ENCODE measurements at places on chromosomes 3 and 15.
A peak's percentile ranks its signal among the peaks of the same experiment; 100 is the strongest.

DNA sequence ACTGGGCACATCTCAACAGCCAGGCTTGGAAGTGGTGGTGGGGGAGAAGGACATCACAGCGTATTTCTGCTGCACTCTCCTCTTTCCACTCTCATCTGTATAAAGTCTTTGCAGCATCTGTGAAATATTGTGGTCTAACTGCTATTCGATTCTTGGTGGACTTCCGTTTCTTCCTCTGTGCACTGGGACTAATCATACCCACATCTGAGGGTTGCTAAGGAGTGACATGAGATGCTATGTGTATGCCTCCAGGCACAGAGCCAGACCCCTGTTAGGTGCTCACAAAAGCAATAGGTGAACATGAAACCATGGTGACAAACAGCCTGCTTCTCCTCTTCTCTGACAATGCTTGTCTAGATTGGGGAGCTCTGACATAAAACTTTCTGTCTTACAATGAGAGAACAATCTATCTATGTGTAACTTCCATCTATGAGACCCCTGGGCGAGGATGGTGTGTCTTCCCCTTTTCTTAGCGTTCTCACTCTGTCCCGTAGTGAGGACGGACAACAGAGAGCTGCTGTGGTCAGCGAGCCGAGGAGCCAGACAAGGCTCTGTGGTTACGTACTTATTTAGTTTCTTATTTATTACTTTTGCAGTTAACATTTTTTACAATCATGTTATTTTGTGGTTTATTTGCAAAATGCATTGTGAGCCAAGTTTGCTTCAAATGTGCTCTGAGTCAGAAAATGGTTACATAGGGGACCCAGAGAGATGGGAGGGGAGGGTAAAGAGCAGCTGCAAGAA lies 196.7 kb upstream of the TPRG1 start:
- DNase-seq = no peak

DNA sequence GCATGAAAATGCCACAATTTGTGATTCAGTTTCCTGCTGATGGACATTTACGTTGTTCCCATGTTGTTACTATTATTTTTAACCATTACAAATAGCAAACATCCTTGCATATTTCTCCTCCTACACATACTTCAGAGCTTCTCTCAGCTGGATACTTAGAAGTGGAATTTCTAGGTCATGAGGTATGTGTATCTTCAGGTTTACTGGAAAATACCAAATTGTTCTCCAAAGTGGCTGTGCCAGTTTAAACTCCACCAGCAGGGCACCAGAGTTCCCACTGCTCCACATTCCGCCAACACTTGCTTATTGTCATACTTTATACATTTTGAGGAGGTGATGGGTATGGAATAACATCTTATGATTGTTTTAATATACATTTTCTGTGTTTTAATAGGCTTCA lies 45.7 kb downstream of the PRR23E start:
- no peak for DNase-seq

DNA sequence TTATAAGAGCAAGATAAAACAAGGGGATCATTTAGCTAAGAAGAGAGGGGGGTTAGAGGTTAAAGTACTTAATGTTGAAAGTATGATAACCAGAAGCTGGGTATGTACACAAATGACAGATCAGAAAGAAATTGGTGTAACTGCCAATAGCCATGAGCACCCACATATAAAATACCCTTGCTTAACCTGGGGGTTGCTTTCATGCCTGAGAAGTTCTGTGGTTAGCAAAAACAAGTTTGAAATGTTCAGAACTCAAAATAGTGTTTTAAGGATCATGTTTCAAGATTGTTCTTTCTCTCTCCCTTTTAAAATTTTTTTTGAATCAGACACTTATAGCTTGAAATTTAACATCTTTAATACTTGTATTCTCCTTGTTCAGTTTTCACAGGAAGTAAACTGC lies 321.4 kb upstream of the GBE1 start:
- no peak for DNase-seq

GRCh38 chr3:128949158-128949557 lies 44.7 kb downstream of the CFAP92 start:
- DNase-seq = no peak

GRCh38 chr3:94453864-94454263 lies 391.0 kb downstream of the NSUN3 start:
- DNase-seq = no peak

DNA sequence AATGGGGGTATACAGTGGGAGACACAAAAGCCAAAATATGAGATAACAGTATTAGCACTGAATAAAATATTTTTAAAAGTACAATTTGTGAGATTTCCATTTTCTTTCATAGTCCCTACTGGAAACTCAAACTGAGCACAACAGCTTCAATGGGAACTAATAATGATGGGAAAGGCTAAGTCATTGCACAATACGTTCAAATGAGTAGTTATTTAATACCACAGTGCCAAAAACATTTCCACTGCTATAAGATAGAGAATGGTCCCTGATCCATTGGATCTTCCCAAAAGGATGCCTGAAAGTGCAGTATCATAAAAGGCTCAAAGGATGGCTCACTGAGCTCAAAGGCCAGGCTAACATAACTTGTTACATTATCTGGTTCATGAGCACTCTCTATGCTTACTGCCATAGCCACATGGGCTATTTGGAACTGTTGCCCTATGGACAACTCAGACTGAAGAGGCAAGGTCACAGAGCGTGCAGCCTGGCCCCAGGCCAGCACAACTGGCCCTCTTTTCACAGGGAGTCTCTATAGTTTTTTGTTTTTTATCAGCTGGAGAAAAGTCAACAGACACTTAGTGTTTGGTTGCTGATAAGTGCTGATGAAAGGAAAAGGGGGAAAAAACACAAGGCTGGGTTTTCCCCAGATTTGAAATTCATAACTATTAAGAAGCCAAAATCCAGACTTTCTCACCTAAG lies 54.1 kb upstream of the PPIB start:
- DNase-seq = no peak

DNA sequence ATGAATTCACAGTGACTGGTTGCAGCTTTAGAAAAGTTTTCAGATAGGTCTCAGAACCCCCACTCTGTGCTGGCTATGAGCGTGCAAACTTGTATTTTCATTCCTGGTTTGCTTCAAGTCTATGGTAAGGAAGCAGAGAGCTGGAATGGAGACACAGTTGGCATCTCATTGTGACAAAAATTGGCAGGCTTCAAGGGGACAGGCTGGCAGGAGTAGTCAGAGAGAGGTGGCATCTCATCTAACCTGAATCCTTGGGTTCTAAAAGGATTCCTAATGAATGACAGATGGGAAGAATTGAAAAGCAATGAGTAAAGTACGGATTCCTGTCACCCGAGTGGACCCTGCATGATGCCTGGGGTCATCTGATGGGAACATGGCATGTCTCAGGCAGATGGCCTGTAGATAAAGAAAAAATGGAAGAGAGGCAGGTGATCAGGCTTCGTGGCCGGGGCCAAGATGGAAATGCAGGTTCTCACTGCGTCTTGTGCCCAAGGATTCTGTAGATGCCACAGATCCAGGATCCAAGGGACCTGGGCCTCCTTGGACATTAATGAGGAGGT lies 89.4 kb upstream of the ABHD17C start:
- DNase-seq = no peak

- no peak for DNase-seq
Measured at GRCh38 chr15:31752065-31752762, 278.1 kb upstream of the CHRNA7 start.

DNA sequence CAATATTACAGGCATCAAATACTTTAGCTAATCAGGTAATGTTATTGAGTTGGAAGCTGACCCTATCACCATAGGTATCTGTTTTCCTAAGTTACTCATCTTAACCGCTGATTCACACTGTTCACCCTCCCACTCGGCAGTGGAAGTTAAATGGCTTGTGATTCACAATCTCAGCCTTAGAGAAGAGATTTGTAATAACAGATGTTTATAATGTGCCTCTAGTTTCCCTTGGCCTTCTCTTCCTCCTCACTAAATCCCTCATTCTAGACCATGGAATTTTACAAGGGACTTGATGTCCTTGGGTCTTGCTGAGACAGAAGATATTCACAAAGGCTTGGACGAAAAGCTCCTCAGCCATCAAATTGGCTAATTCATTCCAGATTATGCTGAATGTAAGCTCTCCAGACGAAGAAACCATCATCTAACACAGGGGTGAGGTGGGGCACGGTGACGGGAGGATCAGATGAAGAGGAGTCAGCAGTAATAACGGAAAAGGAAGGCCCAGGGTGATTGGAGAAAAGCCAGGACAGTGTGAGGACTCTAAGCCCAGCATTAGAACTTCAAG lies 931.7 kb downstream of the MCTP2 start:
- DNase-seq = no peak

DNA sequence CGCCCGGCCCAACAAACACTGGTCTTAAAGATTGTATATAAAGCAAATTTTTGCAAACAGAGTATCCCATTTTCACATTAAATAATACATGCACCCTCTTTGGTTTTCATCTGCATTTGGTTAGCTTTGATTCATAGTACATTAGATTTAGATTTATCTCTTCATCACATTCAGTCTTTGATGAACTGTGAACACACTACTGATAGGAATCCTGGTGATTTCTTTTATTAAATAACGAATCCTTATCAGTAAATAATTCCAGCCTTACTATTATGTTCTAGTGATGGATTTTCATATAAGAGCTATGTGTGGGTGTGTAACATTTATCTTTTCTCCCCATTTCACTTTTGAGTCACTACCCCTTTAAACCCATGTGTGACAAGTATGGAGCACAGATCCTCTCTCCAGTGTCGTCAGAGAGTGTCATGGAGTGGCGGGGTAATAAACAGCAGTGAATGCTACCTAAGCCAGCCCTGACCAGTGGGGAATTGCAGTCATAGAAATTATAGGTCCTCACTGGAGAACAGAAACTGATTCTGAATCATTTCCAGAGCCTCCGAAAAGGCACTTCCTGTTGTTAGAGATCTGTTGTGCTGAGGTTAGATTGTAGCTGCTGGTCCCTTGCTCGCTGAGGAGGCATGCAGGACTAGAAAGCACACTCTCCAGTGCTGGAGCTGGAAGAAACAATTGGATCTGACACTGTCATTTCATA lies 22.0 kb downstream of the SLC7A14 start:
- DNase-seq = no peak

- DNase-seq = peak; percentile 1
Measured at GRCh38 chr15:25710184-25710583, 152.9 kb downstream of the ATP10A start.

DNA sequence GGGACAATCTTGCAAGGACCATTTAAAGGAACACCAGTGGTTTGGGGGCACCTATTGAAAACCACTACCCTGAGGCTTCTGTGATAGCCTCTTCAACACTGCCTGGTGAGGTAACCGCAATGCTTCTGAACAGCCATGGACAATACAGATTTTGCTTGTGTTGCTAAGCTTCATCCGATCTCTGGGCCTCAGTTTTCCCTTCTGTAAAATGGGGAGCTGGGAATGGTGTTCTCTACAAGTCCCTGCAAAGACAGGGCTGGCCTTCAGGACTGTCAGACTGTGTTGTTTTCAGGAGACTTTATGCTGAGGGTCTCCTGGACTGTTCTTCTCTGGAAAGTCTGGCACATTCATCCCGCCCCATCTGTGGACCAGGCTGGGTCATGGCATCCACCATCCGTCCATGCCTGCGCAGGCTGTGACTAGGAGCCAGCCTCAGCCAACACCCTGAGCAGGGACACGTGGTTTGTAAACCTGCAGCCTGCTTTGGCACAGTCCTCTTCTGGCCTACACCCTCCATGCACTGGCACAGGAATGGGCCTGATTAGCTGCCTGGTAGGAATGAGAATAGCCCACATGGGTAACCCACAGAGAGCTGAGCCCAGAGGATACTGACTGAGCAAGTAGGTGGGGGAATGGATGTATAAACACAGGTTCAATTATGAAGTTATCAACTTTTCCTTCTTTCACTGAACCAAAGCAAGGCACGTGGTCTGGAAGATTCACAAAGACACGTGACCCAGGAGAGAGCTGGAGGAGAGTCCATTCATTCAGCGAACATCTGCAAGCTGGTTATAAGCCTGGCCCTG lies 55.3 kb downstream of the ROPN1B start:
- DNase-seq = no peak

- no peak for DNase-seq
Measured at GRCh38 chr15:32774022-32774421, 56.2 kb downstream of the GREM1 start.

- DNase-seq = no peak
Measured at GRCh38 chr3:143727391-143727790, 120.9 kb downstream of the SLC9A9 start.

- no peak for DNase-seq
Measured at GRCh38 chr3:62679988-62680387, 195.2 kb downstream of the CADPS start.

- DNase-seq = no peak
Measured at GRCh38 chr3:149512073-149512782, 37.7 kb downstream of the TM4SF4 start.

DNA sequence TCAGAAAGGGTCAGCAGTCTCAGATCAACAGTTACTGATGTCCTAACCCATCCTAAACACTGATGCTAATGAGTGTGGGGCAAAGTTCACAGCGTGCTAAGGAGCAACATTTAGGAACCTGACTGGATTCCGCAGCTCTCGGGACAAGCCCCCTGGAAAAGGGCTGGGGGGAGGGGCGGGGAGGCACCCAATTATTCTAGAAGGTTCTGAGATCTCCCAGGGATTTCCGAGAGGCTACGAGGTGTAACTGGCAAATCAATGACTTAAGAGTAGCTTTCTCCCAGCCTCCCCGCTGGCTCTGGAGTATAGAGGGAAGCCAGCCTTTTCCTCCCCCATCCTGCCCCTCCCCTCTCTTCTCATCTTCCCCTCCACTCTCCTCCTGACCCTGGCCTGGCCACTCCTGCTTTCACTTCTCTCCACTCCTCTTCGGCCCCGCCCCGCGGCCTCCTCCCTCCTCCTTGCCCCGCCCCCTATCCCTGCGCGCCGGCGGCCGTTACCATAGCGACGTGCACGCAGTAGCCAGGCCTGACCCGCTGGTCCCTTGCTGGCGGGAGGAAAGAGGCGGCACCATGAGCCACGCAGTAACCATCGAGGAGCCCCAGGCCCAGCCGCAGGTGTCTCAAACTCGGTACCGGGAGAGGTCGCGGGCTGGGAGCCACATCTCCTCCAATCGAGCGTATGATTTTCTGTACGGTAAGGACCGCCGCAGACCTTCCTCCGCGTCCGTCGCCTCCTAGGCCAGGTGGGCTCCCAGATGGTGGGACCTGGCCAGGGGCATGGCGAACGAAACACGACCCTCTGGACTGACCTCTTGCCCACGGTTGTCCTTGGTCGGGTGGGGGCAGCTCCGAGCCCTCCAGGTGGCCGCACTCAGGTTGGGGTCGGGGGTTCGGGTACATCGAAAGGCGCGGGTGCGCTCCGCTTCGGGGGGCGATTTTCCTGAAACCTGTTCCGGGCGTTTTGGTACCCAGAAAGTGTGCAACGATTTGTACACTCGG lies at the start of gene CFAP91:
Gene CFAP91, plus strand, starts transcription at position 493 of the 998 bp plus-strand sequence. Its CDS starts 77 bp downstream, at position 570.
- no peak for DNase-seq

- DNase-seq = no peak
Measured at GRCh38 chr3:149226776-149227175, 5.1 kb upstream of the CP start.

DNA sequence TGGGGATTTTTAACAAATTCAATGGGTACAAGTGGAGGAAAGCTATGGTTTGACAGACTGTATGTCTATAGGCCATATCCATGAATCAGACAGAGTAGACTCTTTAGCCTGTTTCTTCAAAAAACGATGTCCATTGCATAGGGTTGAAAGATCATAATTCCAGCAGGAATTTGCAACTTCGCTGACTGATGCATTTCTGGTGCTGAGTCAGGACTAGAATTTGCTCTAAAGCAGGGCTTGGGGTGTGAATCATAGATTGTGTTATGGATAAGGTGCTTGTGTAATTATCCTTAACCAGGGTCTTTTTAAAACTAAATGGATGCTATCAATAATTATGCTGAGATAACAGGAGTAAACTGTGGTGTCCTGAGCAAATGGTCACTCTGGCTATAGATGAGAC lies 200.4 kb upstream of the TBC1D5 start:
- DNase-seq = no peak

- DNase-seq = peak; percentile 51
Measured at GRCh38 chr3:133443649-133444422, 44.0 kb downstream of the BFSP2 start.
